Right lung (tissue), 10 donors: ENCODE measurements at places on chromosomes 13 and 19.

DNA sequence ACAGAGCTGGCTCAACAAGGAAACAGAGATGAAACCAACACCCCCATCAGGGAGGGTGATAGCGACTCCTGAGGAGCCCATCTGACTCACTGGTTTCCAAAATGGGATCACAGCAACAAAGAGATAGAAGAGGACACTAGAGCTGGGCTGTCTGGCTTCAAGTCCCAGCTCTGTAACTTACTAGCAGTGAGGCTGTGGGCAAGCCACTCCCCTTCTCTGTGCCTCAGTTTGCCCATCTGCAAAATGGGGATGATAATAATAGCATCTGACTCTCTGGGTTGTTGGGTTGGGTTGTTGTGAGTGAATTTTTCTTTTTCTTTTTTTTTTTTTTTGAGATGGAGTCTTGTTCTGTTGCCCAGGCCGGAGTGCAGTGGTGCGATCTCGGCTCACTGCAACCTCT lies 14.3 kb downstream of the IGSF23 start:
- DNase-seq: no peak

- DNase-seq: no peak
These were observed 319.6 kb downstream of the TEX29 start for GRCh38 chr13:111640006-111640405.

- DNase-seq: peak; percentile 83
These were observed 103.1 kb upstream of the ABCC4 start for GRCh38 chr13:95404141-95404882.

DNA sequence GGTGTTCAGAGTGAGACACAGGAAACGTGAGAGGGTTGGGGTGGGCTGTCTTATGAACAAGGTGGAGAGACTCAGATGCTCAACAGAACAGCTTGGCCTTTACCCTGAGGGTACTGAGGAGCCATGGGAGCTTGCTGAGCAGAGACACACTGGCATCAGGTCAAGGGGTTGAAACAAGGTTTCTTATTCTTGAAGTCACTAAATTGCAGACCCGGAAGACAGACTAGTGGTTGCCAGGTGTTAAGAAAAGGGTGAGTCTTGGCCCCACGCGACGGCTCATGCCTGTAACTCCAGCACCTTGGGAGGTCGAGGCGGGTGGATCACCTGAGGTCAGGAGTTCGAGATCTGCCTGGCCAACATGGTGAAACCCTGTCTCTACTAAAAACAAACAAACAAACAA lies 22.4 kb downstream of the CACNG6 start:
- DNase-seq: no peak

GRCh38 chr19:844546-844971 lies 3.8 kb downstream of the PRTN3 start:
- DNase-seq: no peak

DNA sequence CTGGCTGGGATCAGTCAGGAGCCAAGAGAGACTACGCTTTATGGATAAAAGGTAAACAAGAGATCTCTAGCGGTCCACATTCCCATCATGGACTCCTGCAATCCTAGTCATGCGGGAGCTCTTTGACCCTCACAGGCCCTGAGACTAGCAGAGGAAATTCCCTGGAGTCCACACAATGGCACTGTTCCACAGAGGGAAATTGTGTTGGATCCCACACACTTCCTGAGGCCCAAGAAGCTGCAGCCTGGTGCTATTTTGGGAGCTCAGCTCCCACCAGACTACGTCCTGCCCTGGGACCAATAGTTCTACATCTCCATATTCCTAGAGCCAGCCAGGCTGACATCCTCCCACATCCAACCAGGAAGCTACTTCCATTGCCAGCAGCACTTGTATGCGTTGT lies 2358.4 kb downstream of the PCDH9 start:
- DNase-seq: no peak

DNA sequence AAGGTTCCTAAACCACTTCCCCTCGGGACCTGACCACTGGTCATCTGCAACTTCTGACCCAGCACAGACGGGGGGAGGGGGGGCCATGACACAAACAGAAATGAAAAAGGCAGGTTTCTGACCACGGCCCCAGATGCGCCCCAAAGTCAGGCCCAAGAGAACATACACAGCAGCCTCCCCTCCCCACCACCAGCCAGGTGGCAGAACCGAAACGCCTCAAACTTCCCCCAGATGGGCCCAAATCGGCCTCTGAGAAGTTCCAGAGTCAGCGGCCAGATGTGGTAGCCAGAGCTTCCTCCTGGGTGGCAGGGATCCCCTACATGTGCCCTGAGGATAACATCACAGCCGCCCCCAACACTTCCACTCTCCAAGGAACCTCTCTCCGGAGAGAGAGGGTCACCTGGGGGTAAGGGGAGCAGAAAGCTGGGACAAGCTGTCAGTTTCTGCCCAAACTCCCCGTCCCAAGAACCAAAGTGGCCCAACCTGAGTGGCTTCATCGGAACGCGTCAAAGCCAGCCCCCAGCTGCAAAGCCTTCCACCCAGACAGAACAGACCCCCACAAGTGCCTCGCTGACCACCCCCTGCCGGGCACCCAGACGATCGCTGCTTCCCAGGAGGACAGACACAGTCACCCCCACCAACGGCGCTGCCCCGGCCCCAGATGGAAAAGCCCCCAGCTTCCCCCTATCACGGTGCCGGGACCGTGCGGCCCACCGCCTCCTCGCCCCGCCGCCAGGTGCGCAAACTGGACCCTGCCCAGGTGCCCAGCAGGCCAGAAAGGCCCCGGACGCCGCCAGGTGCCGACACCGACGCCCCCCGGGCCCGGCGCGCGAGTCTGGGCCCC lies 800 bp downstream of the ELL start:
- peak; percentile 28 for DNase-seq

DNA sequence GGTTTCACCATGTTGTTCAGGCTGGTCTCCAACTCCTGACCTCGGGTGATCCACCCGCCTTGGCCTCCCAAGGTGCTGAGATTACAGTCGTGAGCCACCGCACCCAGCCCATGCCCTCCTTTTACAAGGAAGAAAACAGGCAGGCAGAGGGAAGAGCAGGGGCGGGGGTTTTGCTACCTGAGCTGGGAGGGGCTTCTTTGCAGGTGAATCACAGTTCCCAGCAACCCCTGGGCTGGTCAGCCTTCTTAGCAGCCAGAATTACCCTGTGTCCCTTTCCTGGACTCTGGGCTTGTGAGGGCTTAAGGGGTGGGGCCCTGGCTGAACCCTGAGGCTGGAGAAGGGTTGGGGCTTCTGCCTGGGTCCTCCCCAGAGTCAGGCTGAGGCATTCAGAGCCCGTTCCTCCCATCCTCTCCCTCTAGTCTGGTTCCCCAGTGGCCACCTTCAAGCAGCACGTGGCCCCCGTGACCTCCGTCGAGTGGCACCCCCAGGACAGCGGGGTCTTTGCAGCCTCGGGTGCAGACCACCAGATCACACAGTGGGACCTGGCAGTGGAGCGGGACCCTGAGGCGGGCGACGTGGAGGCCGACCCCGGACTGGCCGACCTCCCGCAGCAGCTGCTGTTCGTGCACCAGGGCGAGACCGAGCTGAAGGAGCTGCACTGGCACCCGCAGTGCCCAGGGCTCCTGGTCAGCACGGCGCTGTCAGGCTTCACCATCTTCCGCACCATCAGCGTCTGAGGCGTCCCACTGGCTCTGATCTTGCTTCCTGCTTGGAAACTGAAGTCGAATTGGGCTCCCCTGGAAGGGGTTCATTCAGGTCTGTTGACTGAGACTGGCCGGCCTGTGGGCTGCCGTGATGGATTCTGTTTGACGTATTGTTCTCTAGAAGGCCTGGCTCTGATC lies 2.8 kb upstream of the KCNJ14 start:
- DNase-seq: no peak

GRCh38 chr19:1524287-1524971 lies 552 bp downstream of the PLK5 start:
- no peak for DNase-seq

DNA sequence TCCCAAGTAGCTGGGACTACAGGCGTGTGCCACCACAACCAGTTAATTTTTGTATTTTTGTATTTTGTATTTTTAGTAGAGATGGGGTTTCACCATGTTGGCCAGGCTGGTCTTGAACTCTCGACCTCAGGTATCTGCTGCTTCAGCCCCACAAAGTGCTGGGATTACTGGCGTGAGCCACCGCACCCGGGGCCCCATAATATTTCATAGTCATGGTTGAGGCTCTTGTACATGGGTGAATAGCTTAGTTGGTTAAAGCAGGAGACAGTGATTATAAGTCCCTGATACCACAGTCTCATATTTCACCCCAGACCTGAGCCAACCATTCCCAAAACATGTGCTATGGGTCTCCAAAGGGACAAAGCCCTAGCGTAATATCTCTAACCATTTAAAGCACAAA lies 26.1 kb downstream of the MBNL2 start:
- no peak for DNase-seq

- DNase-seq: no peak
These were observed 176.5 kb downstream of the NUFIP1 start for GRCh38 chr13:44812818-44813217.

DNA sequence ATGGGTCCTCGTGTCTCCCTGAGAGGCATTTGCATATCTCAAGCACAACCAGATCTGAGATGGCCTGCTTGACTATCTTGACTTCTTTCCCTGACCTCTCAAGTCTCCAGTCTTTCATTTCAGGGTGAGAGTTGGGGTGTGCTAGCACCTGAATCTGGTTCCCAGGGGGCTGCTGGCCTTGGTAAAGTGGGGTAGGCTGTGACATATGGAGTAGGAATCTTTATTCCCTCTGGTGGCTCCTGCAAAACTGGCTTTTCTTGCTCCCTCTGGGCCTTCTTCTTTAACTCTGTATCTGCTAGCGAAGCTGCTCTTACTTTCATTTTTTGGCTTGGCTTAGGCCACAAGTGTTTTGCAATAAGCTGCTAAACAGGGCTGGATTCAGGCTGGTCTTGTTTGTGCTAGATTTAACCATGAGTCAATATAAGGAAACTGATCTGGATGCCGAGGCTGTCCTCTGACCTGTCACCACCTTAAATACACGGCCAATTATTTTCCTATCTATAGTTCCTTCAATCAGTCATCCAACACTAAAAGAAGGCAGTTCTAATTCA lies 42.3 kb downstream of the ZNF493 start:
- peak; percentile 32 for DNase-seq

- DNase-seq: no peak
These were observed 29.2 kb downstream of the CLEC4M start for GRCh38 chr19:7792281-7792680.

- DNase-seq: no peak
These were observed 15.6 kb downstream of the RHPN2 start for GRCh38 chr19:33048806-33049676.
